ENCODE measurements at places on chromosomes 16 and 17.

DNA sequence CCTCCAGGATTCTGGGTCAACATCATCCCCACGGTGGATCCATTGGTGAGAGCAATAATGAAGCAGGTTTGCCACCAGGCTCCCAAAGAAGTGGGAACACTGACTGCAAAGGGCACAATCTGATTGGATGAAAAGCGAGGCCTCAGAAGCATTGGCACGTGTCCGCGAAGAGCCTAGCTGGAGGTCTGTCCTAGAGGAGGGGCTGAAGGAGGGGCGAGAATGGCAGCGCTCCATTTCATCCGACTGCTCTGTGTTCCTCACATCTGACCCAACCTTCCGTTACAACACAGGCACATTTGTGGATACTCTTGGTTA lies 79.9 kb downstream of the MRC2 start:
- DNase-seq: peak; percentile 18

GRCh38 chr17:63949576-63950250 lies 17.6 kb upstream of the CD79B start:
- DNase-seq: no peak

DNA sequence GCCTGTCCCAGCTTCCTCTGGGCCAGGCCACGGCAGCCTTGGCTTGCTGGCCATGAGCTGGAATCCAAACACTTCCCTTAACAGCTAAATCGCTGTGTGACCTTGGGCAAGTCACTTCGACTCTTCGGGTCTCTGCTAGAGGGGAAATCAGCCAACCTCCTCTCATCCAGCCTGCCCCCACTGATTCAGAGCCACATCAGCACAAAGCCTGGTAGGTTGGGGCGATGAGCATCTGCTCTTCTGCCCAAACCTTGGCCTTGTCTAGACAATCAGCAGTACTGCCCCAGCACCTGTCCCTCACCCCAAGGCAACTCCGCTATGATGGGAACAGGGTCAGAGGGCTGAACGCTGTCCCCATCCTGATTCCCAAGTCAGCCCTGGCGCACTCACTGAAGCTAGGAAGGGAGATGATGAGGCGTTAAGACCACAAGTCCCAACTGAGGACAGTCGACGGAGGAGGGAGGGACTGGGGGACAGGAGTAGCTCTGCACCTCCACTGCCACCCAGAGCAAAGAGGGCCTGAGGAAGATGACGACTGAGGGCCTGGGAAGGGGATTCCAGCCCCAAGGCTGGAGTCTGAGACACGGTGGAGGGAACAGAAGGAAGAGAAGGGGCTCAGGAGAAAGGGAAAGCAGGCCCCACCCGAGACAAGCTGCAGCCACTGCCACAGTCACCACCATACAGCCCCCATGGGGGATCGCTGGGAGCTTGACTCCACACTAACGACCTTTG lies 1.3 kb downstream of the CLUH start:
- DNase-seq: no peak

DNA sequence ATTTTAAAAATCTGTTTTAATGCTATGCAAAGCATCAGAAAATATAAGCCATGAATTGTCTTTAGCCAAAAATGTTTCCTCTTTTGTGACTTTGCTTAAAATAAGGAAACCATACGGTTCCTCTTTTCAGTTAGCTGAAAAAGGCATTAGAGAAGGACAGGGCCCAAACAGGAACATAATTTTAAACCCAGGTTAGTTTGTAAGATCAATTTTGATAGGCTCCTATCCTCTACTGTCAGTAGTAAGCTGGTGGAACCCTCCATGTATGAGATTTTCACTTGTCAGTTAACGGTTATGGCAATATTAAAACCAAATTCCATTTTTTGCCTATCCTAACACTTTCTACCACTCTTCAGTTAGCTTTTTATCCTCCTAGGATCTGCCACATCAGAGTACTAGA lies 4.3 kb downstream of the EVI2B start:
- DNase-seq: no peak

GRCh38 chr16:25370541-25370940 lies 112.9 kb upstream of the ZKSCAN2 start:
- no peak for DNase-seq

DNA sequence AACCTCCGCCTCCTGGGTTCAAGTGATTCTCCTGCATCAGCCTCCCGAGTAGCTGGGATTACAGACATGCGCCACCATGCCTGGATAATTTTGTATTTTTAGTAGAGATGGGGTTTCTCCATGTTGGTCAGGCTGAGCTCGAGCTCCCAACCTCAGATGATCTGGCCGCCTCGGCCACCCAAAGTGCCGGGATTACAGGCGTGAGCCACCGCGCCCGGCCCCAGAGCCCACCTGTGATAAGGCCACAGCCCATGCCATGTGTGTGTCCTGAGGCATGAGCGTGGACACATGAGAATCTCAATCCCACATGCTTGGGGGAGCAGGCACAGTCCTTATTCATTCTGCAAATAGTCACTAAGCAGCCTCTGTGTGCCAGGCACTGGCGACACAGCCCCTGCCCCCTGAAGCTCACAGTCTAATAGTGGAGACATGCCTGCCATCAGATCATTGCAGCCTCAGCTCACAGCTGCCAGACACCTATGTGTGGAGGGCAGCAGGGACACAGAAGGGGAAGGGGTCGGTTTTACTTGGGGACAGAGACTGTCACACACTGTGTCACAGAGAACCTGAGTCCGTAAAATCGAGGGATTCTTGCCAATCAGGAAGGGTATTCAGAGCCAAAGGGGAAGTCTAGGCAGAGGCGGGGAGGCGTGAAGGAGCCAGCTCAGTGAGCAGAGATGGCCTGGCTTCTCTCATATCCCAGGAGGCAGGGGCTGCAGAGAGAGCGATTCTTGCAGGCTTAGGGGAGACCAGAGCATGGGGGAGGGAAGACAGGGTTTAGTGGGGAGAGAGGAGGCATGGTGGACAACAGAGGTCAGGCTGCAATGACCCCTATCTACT lies 9.4 kb upstream of the ABCC3 start:
- no peak for DNase-seq

DNA sequence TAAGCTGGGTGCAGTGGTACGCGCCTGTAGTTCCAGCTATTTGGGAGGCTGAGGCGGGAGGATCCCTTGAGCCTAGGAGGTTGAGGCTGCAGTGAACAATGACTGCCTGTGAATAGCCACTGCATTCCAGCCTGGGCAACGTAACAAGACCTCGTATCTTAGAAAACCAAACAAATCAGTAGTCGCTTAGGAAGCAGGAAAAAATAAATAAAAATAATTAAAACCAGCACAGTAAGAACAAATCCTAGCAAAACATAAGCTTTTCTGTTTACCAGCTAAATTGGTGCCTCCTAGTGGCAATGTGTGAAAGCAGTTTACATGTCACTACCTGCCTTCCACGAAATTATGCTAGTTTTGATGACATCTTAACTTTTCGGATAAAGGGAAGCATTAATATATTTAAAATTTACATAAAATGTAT lies 1.3 kb downstream of the ARMC5 start:
- DNase-seq: peak; percentile 25

GRCh38 chr17:75004371-75004770 lies 8.1 kb upstream of the MRPL58 start:
- DNase-seq: peak; percentile 31

GRCh38 chr17:65455972-65456343 lies 105.5 kb downstream of the AXIN2 start:
- no peak for DNase-seq

DNA sequence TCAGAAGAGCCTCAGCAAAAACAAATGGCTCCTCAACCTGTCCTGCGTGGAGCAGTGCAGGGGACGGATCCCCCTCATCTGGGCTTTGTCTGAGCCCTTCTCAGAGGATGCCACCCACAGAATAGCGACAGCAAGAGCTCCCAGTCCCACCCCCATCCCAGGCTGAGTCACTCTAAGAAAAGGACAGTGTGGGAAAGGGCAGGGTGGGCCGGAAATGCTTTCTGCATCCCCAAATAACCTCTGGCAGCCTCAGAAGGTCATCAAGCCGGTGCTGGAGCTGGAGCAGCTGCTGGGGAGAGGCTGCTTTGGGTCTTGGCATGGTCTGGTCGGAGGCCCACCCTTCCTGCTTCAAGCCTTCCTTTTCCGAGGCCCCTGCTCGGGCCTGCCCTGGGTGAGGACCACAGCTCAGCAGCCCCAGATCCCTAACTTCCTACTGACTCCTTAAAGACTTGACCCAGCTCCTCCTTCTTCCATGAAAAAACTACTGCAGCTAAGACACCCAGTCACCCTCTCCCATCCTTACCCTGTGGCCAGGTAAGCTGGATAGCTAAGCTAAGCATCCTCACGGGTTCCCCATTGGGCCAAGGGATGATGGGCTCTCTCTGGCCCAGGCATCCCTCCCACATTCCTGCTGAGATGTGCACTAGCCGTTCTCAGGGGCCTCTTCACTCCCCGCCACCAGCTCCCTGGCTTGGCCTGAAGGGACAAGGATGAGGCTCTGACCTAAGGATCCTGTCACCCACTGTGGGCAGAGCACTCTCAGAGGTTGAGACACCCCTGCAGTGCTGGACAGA lies 8.7 kb downstream of the SLC12A4 start:
- no peak for DNase-seq

GRCh38 chr17:14622615-14623101 lies 321.8 kb downstream of the HS3ST3B1 start:
- no peak for DNase-seq

GRCh38 chr17:10879190-10879836 lies 41.4 kb upstream of the PIRT start:
- peak; percentile 24 for DNase-seq

- DNase-seq: no peak
Observed at GRCh38 chr16:68147444-68147843, 62.3 kb downstream of the NFATC3 start.

DNA sequence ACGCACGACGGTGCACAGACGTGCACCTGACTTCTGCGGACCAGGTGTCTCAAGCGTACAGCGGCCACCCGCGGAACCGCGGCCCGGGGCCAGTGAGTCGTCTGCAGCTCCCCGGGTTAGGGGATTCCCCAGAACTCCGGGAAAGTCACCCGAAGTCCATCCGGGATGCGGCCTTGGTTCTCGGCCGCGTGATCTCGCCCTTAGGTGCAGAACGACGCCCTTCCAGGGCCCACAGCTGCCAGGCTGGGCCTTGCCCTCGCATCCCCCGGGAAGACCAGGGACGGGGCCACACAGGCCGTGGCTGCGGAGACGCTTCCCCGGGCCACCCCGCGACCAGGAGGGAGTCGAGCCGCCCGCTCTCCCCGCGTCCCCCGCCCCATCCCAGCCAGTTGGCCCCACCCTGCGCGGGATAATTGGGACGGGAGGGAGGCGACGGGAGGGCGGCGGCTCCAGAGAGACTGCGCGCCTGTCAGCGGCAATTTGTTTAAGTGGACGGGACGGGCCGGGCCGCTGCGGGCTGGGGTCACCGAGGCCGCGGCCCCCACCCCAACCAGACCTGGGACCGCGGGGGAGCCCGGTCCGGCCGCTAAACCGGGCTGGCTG lies 3.6 kb upstream of the TBX2 start:
- DNase-seq: no peak

DNA sequence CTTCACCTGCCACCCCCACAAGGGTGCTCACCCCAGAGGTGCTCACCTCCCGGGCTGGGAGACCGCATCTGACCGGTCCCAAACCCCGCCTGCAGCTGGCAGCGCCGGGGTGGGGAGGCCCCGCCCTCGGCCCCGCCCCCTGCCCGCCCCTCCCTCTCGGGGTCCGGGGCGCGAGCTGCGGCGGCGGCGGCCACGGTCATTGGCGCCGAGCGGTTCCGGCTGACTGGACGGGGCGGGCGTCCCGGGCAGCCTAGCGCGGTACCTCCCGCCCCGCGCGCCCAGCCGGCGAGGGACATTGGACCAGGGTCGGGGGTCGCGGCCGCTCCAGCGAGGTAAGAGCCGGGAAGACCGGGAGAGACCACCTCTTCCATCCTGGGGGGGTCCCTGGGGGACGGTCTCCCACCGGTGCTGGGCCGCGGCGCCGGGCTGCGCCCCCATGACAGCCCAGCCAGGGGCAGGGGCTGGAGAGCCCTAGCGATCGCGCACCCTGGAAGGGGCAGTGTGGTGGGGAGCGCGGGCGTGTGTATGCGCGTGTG lies at the start of gene CACNG5:
Gene CACNG5 (plus strand): TSS at position 199 of the 536 bp plus-strand sequence. CDS start 42,216 bp downstream, outside the sequence.
- DNase-seq: peak; percentile 83

DNA sequence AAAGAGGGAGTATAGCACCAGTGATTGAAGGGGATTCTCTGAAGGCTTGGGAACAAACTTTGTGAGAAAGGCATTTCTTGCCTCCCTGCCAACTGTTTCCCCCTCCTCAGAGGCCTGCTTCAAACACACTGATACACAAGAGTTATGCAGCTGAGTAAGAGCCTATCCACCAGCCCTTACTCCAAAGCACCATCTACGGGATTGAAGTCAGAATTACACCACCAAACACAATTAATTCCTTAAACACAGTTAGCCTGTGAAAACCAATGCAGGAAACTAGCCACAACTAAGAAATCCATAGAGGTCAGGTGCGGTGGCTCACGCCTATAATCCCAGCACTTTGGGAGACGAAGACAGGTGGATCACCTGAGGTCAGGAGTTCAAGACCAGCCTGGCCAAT lies 138.3 kb downstream of the SHCBP1 start:
- DNase-seq: no peak

- no peak for DNase-seq
Observed at GRCh38 chr16:19883966-19884485, 622 bp downstream of the GPRC5B start.

GRCh38 chr16:17926866-17927399 lies 409.6 kb downstream of the NPIPA8 start:
- no peak for DNase-seq

- DNase-seq: no peak
Observed at GRCh38 chr16:65510850-65511249, 389.0 kb upstream of the CDH11 start.

GRCh38 chr17:19533718-19534561 lies at the start of gene SLC47A1:
TSS of gene SLC47A1 (plus strand) at chr17:19533854. CDS start at chr17:19533940, 86 bp downstream.
- peak; percentile 49 for DNase-seq
